ENCODE measurements at places on chromosomes 11 and 22. TPM values are rescaled to one million over a fixed set of nuclear protein-coding genes. Genes with fewer than 3 reads are reported as not detected.

- no peak for DNase-seq
Measured at GRCh38 chr11:69060806-69061712, 12.3 kb downstream of the TPCN2 start.

Gene LMO2
- total RNA-seq: 15.6 TPM

- no peak for DNase-seq
Measured at GRCh38 chr22:44938886-44939285, 70.9 kb downstream of the PHF21B start.

DNA sequence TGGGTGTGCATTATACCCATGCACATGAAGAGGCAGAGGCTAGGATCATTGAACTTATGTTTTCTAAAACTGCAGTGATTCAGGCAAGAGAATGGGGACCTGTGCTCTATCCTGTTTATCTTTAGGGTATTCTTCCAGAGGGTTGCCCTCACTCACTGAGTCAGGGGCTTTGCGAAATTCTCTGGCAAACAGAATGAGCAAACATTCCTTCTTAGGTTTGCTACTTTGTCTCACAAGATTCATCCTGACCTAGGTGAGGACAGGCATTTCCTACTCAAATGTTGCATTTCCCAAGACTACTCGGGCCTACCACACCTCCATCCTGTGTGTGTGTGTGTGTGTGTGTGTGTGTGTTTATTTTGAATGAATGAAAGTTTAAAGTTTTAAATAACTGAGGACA is 2.7 kb upstream of the EIF3M start:
- no peak for DNase-seq
